ENCODE measurements at places on chromosomes 2 and 18.

DNA sequence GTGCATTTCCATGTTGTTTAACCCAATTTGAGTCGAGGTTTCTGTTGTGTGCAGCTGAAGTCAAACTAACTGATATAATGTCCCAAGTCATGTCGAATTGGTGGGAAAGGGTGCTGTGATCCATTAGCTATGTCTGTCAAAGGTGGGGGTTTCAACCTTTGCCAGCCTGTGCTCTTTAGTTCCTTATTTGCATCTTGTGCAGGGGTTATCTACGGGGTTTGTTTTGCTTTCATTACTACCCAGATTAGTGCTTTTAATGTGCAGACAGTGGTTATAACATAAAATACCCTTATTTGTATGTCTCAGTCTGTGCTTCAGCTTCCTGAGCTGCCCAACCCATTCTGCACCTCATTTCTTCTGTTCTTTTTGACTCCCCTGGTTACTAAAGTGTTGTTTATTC is 271.9 kb upstream of the CXCR4 start:
- DNase-seq, result no peak

GRCh38 chr2:9097892-9098291 is 94.4 kb upstream of the MBOAT2 start:
- no peak for DNase-seq

DNA sequence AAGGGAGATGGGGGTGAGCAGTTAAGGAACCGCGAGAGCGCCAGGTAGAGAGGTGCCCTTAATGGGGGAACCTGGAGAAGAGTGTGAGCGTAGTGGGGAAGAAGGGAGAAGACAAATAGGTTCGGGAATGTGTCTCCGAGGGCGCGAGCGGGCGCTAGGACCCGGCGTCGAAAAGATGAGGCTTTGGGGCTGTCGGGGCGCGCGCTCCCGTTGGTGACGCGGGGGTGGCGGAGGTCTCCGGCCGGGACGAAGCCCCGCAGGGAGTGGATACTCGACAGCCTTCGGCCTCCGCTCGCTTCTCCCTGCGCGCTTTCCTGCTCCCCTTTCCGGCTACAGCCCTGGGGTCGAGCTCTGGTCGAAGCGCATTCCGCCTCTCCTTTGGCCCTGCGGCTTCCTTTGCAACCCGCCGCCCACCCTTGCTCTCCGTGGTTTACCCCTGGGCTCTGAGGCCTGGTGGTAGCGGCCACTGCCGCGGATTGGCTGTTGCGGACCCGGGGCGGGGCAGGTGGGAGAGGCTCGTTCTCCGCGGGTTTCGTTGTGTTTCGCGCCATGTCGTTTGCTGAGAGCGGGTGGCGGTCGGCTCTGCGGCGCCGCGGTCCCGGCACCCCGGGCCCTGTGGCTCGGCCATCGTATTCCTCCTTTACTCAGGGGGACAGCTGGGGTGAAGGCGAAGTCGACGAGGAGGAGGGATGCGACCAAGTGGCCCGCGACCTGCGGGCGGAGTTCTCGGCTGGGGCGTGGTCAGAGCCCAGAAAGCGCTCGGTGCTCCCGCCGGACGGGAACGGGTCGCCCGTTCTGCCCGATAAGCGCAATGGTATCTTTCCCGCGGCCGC is at the start of gene ARL6IP6:
ARL6IP6 (plus strand) TSS at position 545 of the 833 bp plus-strand sequence; CDS start at position 550, 5 bp downstream.
- no peak for DNase-seq

GRCh38 chr18:51527826-51528225 is 330.3 kb upstream of the MEX3C start:
- no peak for DNase-seq

- DNase-seq, result no peak
Measured at GRCh38 chr2:29216609-29216909, 101.3 kb downstream of the CLIP4 start.

- no peak for DNase-seq
Measured at GRCh38 chr2:40440835-40441234, 11.1 kb downstream of the SLC8A1 start.

All from D721Med (cell line).